NCI-H1105 (cell line): ENCODE measurements at places on chromosomes 7 and 10.

DNA sequence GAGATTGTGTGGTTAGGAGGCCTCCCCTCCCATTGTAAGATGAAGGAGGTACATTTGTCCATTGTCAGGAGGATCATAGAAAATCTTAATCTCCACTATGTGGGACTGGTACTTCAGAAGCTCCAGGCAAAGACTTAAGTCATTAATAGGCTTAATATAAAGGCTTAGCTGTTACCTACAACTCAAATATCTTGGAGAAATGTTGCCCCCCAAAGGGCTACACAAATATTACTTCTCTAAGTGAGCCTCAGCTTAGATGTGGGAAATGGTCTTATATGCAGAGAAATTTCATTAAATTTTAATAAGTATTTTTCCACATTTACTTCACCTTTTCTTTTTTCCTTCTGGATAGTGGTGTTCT is 27.2 kb downstream of the TAS2R41 start:
- DNase-seq = no peak

GRCh38 chr10:36087006-36088005 is 445.2 kb upstream of the FZD8 start:
- DNase-seq = no peak

DNA sequence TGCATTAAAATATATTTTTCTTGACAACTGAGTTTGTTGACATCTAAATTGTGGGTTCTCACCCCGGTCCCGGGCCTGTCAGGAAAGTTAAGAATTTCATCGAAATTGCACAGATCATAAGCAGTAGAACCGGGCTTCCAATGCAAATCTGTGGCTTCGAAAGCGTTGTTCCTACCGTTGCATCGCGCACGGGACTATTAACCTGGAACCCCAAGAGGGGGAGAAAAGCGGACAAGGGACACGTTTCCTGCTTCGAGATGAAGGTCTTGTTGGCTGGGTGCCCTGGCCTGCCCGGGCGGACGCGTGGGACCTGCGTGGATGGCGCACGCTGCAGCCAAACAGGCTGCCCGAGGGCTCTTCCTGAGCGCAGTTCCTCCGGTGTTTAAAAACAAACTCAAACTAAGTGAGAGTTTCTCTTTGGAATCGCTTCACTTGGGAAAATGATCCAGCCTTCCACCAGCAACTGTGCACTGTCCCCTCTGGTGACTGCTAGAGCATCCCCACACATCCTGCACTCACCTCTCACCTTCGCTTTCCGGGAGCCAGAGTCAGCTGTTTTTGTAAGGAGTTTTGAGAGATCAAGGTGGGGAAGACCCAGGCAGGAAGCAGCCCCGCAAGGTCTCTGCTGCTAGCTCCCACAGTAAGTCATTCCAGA is 5.1 kb upstream of the TBX20 start:
- DNase-seq = no peak

GRCh38 chr10:132574783-132575319 is 37.3 kb downstream of the INPP5A start:
- no peak for DNase-seq

- no peak for DNase-seq
These were observed 128.2 kb downstream of the TEX36 start for GRCh38 chr10:125554753-125555152.

GRCh38 chr10:30784524-30784896 is 155.0 kb upstream of the LYZL2 start:
- DNase-seq = no peak

GRCh38 chr7:126178865-126179264 is 1073.9 kb downstream of the GRM8 start:
- DNase-seq = no peak

DNA sequence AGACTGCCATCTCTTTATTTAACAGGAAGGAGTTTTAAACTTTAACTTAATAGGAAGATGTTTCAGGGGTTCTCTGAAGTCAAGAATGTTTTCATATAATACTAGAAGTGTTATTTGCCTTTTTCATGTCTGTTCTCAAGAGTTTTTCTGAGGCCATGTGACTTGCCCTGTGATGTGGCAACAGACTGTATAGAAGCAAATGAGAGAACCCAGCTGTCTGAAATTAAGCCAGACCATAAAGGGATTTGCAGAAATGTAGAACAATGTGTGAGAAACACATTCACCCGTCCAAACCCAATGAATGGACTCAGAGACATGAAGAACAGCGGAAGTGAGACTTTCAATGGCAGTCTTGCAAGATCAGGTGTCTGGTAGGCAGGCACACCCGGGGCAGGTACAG is 23.8 kb downstream of the MAPK8 start:
- DNase-seq = no peak

GRCh38 chr10:53638006-53638405 is 865.4 kb upstream of the MBL2 start:
- DNase-seq = no peak

- no peak for DNase-seq
These were observed 28.9 kb downstream of the MINDY4 start for GRCh38 chr7:30799976-30800661.

DNA sequence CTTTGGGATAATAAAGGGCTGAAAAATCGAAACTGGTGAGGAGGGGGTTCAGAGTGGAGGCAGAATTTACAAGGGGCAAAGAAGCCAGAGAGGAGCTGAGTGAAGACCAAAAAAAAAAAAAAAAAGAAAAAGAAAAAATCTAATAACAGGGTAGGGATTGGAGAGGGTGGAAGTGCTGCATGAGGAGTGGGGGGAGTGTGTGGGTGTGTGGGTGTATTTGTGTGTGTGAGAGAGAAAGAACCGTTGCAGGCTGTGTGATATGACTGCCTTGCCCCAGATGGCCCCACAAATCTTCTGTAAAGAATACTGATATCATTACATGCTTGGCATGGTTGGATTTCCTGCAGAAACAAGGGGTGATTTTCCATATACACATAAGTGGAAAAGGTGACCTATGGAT is 207.8 kb upstream of the IMMP2L start:
- DNase-seq = no peak

DNA sequence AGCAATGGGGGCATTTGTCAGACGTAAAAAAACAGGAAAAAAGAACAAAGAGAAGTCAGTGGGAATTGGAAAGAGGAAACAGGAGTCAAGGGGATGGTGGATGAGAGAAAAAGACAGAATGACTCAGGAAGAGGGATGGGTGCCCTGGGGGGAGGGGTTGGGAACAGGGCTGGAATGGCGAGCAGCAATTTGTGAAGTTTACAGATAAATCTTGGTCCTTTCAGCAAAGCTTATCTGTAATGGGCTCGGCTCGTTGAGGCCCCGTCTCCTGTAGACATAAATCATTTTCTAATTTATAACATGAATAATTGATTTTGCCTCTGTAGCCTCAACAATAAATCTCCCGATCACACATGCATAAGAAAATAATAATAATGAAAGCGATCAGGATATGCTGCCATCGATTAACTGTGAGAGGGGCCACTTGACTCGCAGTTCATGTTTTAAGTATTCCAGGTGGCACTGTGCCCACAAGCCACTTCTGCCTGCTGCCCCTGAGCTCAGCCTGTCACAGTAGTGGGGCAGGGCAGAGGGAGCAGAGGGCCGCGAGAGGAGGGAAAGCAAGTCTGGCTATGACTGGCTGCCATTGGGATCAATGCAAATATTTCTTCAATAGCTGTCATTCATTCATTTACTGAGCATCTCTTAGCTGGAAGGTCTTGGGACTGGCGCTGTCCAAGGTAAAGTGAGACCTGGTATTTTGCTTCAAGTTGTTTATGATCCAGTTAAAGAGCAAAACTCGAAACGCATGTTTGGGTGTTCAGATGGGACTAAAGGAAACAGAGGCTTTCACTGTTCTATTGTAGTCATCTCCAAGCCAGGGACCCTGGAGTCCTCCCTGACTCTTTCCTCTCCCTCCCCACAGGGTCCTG is 47.4 kb upstream of the R3HCC1L start:
- no peak for DNase-seq

DNA sequence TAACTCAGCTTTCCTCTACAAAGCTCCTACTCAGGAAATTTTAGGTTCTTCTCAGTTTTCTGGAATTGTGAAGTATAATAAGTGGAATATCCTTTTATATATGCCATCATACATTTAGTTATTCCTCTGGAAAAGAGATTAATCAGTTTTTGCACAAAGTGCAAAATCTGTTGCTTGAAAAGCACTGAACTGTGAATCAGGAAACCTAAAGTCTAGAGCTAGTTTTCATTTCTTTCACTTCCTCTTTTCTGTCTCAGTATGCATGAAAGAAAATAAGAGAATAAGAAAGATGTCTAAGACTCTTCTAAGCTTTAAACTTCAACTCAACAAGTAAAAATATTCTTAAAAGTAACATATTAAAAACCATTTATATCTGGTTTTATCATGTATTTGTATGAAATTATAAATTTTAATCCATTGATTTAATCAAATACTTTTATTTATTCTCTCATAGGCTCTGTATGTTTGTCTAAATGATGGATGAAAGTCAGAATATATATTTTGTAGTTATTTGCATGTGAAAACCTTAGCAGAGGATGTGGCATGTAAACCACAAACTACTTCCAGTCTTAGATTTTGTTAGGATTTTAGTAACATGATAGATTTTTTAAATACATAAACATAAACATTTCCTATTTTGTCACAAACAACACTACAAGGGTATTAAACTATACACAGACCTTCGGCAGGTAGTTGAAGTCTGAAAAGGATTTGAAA is 1073.0 kb downstream of the XPNPEP1 start:
- no peak for DNase-seq

DNA sequence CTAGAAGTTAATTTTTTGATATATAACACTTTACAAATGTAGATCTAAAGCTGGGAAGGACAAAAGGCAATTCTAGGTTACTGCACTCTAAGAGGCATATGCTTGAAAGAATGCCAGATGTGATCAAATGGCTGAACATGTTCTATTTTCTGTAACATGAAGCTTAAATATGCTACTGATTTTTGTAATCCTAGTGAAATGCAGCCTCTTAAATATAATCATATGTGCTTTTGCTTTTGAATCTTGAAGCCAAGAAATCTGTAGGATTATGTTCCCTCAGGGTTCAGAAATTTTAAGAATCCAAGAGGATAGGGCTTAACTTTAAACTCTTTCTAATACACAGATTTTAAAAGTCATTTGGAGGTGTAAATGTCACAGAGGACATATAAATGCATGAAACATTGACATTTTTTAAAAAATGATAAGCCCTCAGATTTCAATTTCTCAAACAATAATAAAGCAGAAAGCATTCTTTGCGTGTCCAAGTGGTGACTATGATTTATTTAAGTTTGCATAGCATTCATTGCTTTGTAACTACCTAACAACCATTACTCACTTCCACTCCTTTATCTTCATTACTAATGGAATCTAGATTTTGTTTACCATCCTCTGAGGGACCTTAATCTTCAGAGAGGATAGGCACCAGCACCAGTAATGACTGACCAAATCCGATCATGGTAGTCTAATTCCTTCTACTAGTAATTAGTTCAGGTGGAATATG is 170.4 kb downstream of the MAGI2 start:
- DNase-seq = no peak

GRCh38 chr10:3882855-3883254 is 97.8 kb upstream of the KLF6 start:
- no peak for DNase-seq

- DNase-seq = no peak
These were observed 51.1 kb upstream of the ADRB1 start for GRCh38 chr10:113992471-113993011.

GRCh38 chr10:78656417-78657162 is 412.2 kb upstream of the ZMIZ1 start:
- no peak for DNase-seq

DNA sequence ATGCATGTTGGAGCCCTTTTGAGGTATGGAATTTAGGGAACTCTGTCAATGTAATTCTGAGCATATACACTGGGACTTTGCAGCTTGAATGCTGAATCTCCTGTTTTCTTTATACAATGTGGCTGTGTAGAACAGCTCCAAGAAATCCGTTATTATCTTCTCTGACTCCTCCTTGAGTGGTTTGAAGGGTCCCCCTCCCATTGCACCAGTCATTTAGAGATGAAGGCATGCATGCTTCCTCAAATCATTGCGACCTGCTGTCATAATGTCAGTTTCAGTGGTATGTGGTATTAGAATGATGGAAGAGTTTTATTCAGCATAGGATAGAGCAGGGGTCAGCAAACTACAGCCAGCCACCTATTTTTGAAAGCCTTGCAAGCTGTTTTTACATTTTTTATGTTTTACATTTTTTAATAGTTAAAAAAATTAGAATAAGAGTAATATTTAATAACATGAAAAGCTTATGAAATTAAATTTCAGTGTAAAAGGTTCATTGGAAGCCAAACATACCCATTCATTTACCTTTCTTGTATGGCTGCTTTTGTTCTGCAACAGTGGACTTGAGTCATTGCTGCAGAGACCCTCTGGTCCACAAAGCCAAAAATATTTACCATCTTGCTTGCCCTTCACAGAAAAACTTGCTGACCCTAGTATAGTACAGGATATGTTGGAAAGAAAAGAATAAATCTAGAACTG is 8.1 kb downstream of the STK17A start:
- no peak for DNase-seq

GRCh38 chr7:55898287-55898686 is 11.0 kb downstream of the ZNF713 start:
- no peak for DNase-seq

GRCh38 chr7:48052748-48053147 is 17.4 kb downstream of the C7orf57 start:
- DNase-seq = no peak

DNA sequence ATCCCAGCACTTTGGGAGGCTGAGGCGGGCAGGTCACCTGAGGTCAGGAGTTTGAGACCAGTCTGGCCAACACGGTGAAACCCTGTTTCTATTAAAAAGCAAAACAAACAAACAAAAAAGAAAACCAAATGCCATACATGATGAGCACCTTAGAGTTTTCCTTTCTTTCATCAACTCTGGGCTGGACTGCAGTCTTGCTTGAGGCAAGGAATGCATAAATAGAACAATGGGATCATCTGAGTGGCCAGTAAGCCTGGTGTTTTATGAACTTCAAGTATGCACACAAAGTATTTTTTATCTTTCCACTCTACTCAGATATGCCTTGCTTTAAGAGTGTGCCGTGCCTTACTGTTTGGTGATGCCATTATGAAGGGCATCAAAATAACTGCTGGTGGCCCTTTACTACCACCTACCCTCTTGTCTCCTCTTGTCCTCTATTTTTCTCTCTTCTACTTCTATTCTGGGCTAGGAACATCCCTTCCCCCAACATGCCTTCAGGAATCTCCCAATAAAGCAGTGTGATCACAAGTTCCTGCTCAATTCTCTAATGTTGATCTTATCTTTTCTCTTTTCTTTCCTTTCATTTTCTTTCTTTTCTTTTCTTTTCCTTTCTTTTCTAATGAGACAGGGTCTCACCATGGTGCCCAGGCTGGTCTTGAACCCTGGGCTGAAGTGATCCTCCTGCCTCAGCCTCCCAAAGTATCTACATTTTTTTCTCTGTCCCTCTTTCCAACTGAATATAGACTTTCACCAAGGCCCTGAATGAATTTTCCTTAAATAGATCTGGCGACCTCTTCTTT is 10.2 kb downstream of the SCD start:
- DNase-seq = no peak

DNA sequence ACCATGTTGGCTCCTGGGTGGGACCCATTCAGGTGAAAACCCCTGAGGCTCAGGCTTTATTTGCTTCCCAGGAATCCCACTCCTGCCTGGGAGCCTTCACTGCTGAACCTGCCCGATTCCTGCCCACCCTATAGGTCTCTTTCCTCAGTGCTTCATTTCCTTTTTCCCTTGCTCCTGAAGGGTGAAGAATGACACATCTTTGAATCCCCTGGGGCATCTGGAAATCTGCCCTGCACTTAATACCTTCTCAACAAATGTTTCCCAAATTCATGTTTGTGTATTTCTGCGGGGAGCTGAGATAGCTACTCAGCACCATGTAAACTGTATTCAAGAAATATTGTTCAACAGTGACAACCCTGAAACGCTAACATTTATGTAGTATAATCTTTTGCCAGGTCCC is 10.3 kb upstream of the PCBD1 start:
- no peak for DNase-seq

- no peak for DNase-seq
These were observed 59.4 kb downstream of the PLPP4 start for GRCh38 chr10:120516426-120516825.
